ENCODE measurements at places on chromosomes 2 and 18.

DNA sequence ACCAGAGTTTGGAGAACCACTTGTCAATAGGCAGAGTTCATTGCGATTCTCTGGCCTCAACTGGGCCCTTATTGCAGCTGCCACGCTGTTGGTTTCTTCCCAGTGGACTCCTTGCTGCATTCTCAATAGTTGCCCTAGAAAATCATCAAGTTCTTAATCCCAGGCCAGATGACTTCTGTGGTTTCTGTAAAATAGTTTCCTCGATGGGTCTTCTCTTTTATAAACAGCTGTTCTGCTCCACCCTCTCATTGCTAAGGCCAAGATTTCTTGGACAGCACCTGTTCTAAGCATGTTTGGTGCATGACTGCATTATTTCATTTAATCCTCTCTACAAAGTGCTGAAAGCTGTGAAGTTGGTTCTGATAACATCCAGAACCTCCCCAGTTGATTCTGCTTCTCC is 131.0 kb downstream of the BCL2L11 start:
- DNase-seq = no peak

DNA sequence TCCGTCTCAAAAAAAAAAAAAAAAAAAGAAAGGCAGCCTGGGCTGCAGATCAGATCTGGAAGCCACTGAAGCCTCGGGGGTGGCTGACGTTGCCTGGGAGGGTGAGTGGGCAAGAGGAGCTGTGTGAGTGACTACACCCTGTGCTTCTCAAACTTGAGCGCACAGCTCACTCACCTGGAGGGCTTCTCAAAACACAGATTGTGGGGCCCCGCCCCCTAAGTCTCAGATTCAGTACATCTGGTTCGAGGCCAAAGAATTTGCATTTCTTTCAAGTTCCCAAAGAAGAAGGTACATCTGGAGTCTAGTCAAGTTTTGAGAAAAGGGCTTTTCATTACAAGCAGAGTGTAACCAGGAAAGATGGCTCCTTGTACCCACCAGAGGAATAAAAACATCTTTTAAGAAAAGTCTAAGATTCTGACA is 97.7 kb upstream of the CAB39 start:
- DNase-seq = no peak

- no peak for DNase-seq
These were observed 61.6 kb upstream of the SNTG2 start for GRCh38 chr2:888906-889566.

DNA sequence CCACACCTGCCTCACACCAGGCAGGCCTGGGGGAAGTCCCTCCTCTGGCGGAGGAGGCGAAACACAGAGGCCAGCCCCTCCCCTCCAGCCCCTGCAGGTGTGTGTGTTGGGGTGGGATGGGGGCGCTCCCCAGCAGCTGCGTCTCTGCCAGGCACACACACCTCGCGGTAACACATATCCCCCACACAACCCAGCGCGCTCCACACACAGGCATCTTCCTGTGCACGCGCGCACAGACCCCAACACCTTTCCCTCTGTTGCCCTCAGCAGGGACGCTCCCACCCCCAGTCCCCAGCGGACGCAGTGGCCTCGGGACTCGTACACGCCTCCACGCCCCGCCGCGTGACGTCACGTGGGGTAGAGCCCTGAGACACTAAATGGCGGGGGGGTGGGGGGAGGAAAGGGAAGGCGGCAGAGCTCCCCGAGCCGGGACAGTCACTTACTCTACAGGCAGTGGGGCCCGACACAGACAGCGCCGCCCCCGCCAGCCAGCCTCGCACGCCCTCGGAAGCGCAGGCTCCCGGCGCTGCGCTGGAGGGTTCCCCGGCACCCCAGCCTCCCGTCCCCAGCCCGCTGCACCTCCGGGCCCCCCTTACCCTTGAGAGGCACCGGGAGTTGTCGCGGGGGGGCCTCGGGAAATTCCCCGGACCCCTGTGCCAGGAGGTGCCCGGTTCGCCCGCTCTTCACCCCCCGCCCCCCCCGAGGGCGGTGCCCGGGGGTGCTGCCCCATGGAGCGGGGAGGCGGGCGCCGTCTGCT is at the start of gene WNT10A:
TSS of gene WNT10A (plus strand) at position 751 of the 757 bp plus-strand sequence. CDS start 144 bp downstream, outside the sequence.
- DNase-seq = no peak

DNA sequence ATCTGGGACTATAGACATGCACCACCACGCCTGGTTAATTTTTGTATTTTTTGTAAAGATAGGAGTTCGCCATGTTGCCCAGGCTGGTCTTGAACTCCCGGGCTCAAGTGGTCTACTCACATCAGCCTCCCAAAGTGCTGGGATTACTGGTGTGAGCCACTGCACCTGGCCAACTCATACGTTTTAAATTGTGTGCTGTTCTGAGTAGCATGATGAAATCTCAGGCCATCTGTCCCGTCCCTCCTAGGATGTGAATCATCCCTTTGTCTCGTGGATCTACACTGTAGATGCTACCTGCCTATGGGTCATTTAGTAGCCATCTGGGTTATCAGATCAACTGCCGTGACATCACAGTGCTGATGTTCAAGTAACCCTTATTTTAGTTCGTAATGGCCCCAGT is 38.5 kb upstream of the RMP24 start:
- DNase-seq = no peak

- DNase-seq = no peak
These were observed 68.4 kb downstream of the SLC16A14 start for GRCh38 chr2:230000118-230000841.

DNA sequence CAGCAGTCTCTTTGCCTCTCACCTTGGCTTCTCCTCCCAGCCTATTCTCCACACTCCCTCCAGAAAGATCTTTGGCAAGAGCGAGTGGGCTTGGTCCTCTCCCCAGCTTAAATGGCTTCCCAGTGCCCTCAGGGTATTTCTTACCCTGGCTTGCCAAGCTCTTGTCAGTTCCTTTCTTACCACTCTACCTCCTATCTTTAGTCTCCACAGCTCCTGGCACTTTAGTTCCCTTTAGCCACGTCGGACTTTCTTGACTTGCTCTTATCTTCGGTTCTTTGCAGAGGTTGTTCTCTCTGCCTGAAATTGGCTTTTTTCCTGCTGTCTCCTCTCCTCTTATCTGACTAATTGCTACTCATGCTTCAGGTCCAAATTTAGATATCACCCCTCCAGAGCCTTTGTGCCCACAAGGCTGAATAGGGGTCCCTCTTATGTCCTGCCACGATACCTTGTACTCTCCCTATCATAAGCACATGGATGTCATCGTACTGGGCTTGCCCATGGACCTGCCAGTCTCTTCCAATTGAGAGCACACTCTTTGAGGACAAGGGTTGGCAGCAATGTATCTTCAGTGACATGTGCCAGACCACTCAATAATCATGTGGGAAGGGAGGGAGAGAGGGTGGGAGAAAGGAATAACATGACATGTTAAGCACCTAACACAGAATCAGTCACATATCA is 131.7 kb upstream of the CTAGE1 start:
- DNase-seq = no peak

- DNase-seq = no peak
These were observed 73.2 kb downstream of the BCL11A start for GRCh38 chr2:60480089-60480773.

- DNase-seq = no peak
These were observed 2.1 kb downstream of the KHK start for GRCh38 chr2:27088634-27089033.

DNA sequence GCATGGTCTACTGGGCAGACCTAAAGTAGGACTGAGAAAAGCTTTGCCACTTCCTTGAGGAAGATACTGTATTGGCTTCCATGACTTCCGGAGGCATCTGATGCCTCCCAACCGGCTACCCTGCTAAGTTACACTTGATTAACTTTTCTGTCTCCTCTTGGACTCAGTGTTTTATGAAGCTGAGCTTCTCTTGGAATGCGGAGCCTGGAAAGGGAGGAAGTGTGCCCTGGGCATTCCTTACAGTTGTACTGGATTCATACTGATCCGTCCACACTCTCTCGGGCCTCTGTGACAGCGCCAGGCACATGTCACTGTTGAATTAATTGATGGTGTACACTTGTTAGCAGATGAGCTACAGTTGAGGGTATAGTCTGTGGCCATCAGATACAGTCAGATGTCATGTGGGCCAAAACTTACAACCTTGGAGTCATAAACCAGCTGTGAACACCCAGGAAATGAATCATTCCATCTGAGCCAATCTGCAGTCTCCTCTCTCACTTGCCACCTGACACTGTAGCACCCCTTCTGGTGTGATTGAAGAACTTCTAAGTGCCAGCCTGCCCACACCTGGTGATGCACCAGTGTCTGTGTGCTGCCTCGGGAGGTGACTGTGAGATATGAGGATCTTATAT is 122.5 kb downstream of the FHOD3 start:
- DNase-seq = no peak

GRCh38 chr2:16664809-16665747 is 556 bp downstream of the CYRIA start:
- DNase-seq = no peak

DNA sequence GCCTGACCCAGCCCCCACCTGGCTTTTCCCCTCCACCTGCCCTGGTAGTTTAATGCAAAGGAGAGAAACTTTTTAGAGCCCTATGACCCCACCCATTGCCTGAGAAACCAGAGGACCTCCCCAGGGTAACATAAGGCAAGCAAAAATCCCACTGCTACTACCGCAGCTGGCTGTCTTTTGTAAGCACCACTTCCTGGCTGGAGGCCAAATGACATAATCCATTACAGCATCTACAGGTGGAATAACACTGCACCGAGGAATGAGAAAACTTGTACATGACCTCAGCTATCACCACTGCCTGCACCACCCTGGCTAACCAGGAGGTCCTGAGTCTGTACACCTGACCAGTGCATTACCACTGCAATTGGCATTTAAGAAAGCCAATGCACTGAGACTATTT is 149.6 kb upstream of the GALNT5 start:
- no peak for DNase-seq

DNA sequence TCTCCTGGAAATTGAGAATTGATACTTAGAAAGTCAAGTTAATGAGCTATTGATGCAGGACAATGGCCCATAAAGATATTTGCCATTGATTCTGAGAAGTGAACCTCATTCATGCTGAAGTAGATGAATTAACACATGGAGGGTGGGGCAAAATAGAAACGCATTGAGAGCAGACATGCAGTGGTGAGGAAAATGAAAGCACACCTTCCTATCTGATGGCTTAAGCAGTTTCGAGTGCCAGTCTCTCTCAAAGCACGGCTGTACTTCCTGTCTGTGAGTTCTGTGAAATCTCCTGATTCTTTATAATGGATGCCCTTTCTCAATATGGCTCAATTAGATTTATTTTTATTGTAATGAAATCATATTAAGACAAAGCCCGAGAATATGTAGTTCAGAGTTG is 247.0 kb downstream of the TMX3 start:
- no peak for DNase-seq

- DNase-seq = no peak
These were observed 50.6 kb upstream of the DCC start for GRCh38 chr18:52289392-52289791.

- DNase-seq = no peak
These were observed 16.3 kb upstream of the ARHGEF4 start for GRCh38 chr2:130820279-130820861.

DNA sequence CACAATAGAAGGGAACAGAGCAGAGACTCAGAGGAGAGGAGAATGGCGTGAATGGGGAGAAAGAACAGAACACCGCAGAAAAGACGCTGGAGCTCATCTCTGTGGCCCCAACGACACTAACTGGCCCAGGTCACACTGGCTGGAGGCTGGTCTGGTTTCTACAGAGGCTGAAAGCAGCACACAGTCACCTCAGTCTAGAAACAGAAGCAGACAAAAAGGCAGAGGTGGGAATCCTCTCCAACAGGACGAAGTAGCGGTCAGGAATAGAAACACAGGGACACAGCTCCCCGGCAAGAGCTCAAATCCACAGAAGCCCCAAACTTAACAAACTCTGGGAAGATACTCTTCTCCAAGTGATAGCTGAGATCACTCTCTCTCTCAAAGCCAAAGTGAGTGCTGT is 9.2 kb downstream of the SLC66A2 start:
- DNase-seq = no peak

DNA sequence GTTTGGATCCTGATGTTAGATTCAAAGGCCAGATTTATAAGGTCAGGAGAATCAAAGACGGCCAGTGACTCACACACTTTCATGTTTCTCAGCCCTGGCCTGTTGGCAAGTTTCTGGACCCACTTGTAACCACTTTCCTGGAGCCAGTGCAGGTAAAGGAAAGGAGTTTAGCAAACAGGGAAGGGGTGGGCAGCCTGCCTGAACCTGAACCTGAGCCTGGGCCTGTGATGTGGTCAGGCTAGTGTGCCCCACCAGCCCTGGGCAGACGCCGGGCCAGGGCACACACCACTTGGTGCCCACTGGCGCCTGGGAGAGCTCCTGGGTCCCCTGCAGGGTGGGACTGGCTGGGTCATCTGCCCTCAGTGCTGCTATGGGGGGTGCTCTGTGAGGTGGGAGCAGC is 100.5 kb upstream of the SPRED2 start:
- DNase-seq = no peak

DNA sequence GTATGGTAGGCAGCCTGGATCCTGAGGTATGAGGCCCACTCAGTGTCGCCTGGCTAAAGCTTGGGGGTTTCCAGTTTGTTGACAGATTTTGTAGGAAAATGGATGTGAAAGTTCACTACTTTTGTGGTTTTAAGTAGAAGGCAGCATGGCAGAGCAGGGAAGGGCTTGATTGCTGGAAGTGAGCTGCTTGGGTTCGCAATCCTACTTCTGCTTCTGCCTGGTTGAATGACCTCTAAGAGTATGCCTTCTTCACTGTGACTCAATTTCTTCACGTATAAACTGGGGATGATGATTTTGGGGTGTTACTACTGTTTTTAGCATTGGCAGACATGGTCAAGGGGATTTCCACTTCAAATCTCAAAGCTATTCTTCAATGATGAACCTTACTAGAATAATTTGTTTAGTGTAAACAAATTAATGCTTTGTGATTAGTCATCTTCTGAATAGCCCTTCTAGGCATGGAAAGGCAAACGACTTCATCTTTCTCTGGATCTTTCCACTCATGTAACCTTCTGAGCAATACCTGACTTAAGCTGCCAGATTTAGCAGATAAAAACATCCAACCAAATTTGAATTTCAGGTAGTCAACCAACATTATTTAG is 13.2 kb downstream of the BMP10 start:
- no peak for DNase-seq

- no peak for DNase-seq
These were observed 85.5 kb downstream of the AGPS start for GRCh38 chr2:177478029-177478428.

DNA sequence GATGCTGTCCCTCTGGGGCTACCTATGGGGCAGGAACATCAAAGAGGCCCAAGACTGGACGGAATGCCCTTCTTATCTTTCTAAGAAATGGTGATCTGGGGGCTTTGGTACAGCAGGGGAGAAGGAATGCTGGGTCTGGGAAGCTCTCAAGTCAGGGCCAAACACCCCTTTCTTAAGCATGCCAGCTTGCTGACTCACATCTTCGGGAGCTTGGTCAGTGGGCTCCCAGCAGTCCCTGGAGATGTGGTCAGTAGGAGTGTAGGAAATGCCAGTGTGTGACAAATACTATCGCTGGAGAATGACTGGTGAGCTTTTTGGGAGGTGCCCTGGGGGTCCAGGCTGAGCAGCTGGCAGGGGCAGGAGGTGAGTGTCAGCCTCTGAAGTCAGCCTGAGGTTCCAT is 105.0 kb upstream of the CDC42EP3 start:
- DNase-seq = peak; percentile 30

- DNase-seq = no peak
These were observed 2.4 kb upstream of the PAX3 start for GRCh38 chr2:222301053-222301795.

- DNase-seq = no peak
These were observed 69.0 kb downstream of the BABAM2 start for GRCh38 chr2:27959496-27959895.

- DNase-seq = peak; percentile 49
These were observed 207.4 kb upstream of the NRP2 start for GRCh38 chr2:205474741-205475415.
